Sigmoid colon (tissue), 7 donors: ENCODE measurements at places on chromosomes 6 and 20. TPM values are rescaled to one million over a fixed set of nuclear protein-coding genes. Genes with fewer than 3 reads are reported as not detected.

DNA sequence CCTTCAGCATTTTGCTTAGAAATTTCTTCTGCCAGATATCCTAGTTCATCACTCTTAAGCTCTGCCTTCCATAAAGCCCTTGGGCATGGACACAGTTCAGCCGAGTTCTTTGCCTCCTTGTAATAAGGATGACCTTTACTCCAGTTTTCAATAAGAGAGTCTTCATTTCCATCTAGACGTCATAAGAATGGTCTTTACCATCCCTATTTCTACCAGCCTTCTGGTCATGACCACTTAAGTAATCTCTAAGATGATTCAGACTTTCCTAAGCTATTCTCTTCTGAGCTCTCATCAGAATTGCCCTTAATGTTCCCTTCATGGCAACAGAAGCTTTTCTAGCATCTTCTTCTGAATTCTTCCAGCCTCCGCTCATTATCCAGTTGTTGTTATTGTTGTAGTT is 126.1 kb downstream of the TFAP2C start:
- no peak for DNase-seq

IP6K3 gene
- total RNA-seq = 6.1 TPM

- DNase-seq = no peak
Measured at GRCh38 chr6:31203345-31203979, 33.0 kb upstream of the POU5F1 start.

SLC16A10 gene
- total RNA-seq = 0.99 TPM

HCK gene
- total RNA-seq = 8.9 TPM

BRPF3 gene
- 20.3 TPM for total RNA-seq

DNA sequence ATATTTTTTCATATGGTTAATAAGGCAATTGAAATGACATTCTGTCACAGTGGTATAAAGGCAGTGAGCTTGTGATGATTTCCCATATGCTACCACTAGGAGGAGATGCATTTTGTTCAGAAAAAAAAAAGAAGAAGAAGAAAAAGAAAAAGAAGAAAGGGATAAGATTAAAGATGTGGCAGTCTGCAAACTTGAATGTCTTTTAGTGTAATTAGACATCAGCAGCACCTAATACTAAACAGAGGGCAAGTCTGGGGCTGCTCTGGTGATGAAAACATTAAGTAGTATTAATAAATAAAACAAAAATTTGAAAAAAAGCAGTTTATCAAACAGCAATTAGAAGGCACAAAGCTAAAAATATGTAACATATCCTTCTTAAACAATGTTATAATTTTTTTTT is 95.4 kb upstream of the DEFB112 start:
- no peak for DNase-seq
